ENCODE measurements at places on chromosomes 13 and 19.

- no peak for DNase-seq
Observed at GRCh38 chr13:24931450-24932251, 164.3 kb upstream of the PABPC3 start.

- DNase-seq: no peak
Observed at GRCh38 chr13:23969647-23970046, 72.3 kb upstream of the C1QTNF9B start.

DNA sequence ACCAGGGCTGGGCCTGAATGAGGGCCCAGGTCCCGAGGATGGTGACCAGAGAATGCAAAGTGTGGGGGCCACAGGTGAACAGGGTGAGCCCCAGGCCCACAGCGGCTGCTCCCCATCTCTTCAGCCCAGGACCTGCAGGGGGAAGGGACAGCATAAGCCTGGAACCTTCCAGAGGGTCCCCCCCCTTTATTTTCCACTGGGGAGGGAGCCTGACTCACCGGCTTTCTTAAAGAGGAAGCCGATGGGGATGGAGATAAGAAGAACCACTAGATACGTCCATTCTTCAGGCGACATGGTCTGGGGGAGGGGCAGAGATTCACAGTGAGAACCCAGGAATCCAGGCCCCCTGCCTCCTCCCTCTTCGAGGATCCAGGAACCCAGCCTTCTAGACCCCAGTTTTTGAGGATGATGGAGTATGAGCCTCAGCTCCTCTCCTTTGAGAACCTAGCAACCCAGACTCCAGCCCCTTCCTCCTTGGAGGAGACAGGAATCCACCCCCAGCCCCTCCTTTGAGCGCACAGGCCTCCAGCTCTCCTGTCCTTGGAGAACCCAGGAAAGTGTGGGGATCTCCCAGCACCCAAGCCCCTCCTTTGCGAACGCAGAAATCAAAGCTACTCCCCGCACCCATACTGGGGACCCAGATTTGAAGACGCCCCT is 1.0 kb downstream of the MBOAT7 start:
- DNase-seq: no peak

DNA sequence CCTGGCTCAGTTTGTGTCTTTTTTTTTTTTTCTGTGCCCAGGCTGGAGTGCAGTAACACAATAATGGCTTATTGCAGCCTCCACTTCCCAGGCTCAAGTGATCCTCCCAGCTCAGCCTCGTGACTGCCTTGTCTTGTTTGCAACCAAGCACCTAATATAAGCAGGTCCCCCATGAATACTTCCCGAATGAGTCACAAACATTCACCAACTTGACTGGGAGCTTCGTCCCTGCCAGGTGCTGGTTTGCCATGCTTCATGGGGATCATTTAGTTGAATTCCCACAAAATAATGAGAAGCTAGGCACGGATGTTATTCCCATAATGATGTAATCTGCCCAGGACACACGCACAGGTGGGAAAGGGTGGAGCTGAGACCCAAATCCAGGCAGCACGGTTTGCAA is 176.5 kb downstream of the CACNA1A start:
- no peak for DNase-seq

GRCh38 chr13:82597747-82598146 is 1284.5 kb downstream of the SLITRK1 start:
- no peak for DNase-seq

GRCh38 chr13:26872525-26873385 is 112.2 kb upstream of the GPR12 start:
- DNase-seq: peak; percentile 41

GRCh38 chr13:47480951-47481350 is 520.1 kb downstream of the SUCLA2 start:
- no peak for DNase-seq

DNA sequence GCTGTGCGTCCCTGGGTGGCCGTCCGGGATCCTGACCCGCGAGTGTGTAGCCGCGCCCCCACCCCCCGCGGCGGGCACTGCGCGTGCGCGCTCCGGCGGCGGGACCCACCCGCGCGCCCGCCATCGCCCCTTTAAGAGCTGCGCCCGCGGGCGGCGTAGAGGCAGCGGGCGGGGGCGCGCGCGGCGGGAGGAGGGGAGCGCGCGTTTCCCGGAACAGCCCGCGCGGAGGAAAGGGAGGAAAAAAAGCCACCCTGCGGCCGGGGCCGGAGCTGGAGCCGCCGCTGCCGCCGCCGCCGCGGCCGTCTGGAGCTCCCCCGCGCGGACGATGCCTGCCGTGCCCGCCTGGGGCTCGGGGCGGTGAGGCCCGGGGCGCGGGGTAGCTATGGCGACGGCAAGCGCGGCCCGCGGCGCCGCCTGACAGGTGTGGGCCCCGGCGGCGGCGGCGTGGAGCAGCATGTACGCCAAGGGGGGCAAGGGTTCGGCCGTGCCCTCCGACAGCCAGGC is at the start of gene SSBP4:
Gene SSBP4, plus strand, starts transcription at position 204 of the 504 bp plus-strand sequence. Its CDS starts 251 bp downstream, at position 455.
- DNase-seq: peak; percentile 58

GRCh38 chr19:36121486-36122124 is 6.3 kb downstream of the TBCB start:
- DNase-seq: no peak

- no peak for DNase-seq
Observed at GRCh38 chr13:86282442-86282841, 483.2 kb upstream of the SLITRK6 start.

- no peak for DNase-seq
Observed at GRCh38 chr13:27730191-27730590, 62.1 kb upstream of the GSX1 start.

DNA sequence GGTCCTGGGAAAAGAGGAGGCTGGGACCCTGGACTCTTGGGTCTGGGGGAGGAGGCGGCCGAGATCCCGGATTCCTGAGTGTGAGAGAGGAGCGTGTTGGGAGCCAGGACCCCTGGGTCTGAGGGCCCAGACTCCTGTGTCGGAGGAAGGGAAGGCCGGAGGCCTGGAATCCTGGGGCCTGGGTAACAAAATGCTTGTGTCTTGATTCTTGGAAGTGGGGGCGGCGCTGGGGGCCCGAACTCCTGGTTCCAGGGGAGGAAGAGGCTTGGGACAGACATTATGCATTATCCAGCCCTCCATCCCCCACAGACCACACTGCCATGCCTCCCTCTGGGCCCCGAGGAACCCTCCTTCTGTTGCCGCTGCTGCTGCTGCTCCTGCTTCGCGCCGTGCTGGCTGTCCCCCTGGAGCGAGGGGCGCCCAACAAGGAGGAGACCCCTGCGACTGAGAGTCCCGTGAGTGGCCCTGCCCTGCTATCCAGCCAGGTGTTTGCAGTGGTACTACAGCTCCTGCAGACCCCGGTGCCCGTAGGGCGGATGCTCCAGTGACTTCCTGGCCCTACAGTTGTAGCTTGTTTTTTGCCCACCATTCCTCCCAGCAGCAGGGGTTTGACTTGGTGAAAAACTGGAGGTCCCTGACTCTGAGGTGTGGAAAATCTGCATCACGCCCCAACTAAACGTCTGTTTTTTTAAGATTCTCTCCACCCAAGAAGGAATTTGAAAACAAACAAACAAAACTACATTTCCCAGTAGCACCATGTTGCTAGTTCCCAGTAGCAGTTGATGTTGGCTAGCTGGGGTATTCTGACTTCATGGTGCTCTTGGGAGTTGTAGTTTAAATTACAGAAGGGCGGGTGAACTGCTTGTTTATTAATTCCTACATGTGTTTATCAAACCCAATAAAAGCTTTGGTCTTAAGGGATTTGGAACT is 630 bp downstream of the NUCB1 start:
- no peak for DNase-seq

- DNase-seq: no peak
Observed at GRCh38 chr19:6250024-6250615, 29.7 kb downstream of the MLLT1 start.

- DNase-seq: no peak
Observed at GRCh38 chr13:105565136-105565727, 970.2 kb downstream of the EFNB2 start.

DNA sequence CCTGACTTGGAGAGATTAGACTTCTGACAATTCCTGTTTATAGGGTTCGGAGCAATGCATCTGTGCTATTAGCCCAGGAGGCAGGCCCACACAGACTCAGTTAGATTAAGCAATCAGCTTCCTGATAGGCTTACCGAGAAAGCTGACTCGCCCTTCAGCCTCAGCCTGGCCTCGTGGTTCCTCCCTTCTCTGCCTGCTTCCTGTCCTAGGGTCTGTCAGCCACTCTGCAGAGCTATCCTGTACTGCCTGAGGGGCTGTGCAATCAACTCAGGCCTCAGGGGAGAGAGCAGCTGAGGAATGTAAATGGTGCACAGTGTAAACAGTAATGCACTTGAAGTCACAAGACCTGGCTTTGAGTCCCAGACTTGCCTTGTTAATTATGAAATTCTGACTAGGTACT is 30.7 kb downstream of the HTR2A start:
- DNase-seq: no peak

- no peak for DNase-seq
Observed at GRCh38 chr19:1505012-1505411, 7.8 kb downstream of the ADAMTSL5 start.

DNA sequence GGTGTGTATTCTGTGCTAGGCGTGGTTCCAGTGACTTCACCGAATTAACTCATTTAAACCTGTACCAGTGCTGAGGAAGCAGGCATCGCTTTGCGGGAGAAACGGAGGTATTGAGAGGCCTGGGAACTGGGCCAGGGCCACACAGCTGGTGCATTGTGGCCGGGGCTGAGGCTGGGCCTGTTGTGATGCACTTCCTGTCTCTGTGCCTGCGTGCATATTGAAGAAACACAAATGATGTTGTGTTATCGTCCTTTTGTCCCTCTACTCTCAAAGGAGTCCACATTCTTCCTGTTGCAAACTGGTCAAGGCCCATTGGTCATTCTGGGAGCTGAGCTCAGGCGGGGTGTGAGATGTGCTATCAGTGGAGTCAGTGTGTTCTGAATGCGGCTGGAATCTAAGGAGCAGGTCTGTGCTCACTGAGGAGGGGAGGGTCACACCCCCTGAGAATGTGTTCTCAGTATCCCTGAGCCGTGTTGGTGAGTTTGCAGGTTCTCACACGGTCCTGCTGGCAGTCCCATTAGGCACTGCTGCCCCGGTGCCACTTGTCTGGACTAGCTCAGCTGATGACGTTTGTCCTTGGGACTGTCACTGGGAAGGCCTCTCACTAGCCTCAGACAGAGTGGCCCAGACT is 62.1 kb downstream of the ARHGEF7 start:
- no peak for DNase-seq

- DNase-seq: no peak
Observed at GRCh38 chr19:43406297-43406696, 8.4 kb upstream of the TEX101 start.

- no peak for DNase-seq
Observed at GRCh38 chr19:14366529-14366928, 14.7 kb upstream of the ADGRE5 start.

DNA sequence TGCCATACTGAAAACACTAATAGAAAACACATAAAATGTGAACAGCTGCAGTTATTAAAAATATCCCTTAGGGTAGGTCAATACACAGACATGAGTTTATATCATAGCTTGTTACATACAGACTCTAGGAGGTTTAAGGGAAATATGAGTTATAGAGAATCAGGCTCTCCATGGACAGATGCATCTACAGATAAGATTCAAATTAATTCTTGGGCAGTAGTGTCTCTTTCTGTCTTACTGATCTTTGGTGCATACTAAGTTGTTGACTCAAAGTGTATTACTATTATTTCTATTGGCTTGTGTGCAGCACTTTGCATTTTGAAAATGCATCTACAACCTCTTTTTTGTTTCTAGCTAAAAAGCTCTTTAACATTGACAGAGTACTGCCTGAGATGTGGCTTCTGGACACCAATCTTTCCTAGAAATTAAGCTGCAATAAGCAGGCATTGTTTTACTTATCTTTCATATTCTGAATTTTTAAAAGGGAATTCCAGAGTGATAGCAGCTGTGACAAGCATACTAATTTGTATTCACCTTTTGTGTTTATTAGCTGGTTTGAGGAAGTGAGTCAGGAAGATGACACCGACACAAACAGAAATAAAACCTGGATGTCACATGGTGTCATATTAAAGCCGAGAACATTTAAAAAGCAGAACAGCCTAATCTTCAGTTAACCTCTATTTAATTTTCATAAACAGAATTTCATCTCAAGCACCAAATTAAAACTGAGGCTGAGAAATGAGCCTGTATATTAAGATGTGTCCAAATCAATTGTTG is 399.0 kb downstream of the PCDH9 start:
- no peak for DNase-seq

GRCh38 chr13:91369441-91369831 is 21.9 kb downstream of the MIR17HG start:
- no peak for DNase-seq

DNA sequence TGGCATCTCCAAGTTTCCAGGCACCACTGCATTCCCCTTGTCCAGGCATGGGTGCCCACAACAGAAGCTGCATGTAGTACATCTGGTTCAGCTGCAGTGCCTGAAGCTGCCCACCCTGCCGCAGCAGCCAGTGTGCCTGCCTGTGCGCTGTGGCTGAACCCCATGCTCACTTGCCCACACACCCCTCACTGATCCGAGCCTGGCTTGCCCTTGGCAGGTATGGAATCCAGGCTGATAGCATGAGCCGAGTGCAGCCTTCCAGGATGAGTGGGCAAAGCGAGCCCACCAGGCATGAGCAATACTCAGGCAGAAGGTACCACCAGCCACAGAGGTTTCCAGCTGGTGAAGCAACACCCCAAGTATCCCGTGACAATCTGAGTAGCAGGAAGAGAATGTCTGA is 280.3 kb upstream of the KLF12 start:
- DNase-seq: no peak

DNA sequence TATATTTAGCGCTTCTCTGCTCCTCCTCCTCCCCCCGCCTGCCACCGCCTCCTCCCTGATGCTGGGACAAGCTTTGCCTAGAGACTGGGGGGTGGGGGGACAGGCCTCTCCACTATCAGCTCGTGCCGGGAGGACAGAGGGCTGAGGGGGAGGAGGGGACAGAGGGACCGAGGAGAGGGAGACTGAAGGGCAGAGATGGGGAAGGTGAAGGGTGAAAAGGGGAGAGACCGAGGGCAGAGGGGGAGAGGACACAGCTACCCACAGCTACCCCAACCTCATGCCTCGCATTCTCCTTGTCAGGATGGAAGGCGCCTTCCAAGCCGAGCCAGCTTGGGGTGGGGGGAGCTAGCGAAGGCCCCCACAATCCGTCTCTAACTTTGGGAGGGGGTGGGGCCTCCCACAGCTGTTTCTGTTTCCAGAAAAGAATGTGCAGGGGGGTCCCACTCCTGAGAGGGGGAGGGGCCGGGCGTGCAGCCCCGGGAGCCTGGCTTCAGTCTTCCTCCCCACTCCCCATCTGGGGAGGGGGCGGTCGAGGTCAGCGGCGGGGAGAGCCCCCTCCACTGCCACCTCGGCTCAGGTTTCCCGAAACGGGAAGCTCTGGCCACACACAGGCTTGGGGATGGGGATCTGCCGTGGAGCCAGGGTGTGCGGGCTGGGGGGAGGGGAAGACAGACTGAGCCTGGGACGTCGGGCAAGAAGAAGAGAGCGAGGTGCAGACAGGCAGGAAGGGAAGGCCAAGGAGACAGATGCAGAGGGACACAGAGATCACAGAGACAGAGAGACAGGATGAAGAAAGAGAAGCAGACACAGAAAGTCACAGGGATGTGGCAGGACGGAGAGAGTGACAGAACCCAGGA is 1.6 kb downstream of the DACT3 start:
- DNase-seq: no peak

Data from stimulated activated CD8-positive, alpha-beta memory T cell treated with anti-CD3 and anti-CD28 coated beads, Interleukin-2, amount 100 ng/mL, for 48 hours (primary cell).